ENCODE measurements at places on chromosomes 4 and X.

GRCh38 chr4:108003982-108004515 lies 14.4 kb downstream of the HADH start:
- no peak for DNase-seq

DNA sequence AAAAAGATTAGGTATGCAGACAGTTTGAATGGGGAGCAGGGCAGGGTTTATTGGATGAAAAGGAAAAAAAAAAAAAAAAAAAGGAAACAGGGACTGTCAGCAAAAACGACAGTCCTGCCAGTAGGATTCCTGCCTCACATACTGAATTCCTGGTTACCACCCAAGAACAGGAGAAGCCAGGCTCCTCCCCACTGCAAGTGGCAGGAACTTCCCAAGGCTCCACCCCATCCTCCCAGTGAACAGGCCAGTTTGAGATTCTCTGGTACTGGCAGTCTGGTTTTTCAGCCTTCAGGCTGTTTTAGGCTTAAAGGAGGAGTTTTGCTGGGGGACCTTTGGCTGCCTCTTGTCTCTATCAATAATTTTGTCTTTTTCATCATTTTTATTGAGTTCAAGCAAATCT lies 360.0 kb upstream of the CXorf51A start:
- no peak for DNase-seq

DNA sequence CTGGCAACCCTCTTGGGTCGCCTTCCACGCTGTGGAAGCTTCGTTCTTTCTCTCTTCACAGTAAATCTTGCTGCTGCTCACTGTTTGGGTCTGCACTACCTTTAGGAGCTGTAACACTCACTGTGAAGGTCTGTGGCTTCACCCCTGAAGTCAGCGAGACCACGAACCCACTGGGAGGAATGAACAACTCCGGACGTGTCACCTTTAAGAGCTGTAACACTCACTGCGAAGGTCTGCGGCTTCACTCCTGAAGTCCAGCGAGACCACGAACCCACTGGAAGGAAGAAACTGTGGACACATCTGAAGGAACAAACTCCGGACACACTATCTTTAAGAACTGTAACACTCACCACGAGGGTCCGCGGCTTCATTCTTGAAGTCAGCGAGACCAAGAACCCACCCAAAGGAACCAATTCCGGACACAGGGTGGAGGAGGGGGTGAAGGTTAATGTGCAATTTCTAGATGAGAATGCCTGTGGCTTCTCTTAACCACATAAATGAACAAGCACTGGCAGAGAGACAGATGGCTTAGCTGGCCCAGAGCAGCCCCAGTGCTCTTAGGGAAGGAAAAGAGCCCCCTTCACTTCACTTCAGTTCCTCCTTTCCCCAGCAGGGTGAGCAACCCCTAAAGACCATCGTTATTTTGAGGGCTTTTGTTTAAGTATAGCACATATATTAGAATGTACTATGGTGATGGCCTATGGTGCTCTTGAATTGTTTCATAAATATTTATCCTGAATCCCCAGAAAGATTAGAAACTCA lies 73.0 kb downstream of the LUZP4 start:
- DNase-seq = peak; percentile 55

- no peak for DNase-seq
Observed at GRCh38 chrX:13661735-13662288, 8.9 kb downstream of the TCEANC start.

DNA sequence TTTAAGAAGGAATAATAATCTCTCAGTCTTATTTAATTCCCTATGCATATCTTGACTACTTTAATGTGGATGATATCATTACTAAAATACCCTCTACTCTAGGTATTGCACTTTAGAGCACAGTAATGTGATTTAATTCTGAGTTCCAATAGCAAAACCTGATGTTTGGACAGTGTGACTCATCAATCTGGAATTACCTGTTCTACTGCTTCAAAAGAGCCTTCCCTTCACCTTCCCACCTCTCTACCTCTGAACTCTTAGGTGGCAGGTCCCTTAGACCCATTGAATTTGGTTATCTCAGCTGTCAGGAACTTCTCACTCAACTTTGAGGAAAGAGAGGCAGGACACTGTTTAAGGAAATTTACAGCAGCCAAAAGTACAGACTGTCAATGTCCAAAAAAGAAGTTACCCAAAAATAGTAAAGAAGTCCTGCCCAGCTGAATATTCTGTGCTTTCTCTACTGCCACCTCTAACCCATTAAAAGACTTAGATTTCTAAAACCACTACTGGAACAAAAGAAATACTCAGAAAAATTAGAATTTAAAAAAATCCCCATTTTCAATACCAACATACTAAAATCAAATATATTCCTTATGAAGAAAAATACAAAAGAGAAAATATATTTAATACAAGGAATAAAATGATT lies 123.1 kb upstream of the GPM6A start:
- no peak for DNase-seq

- no peak for DNase-seq
Observed at GRCh38 chr4:110164856-110165255, 33.6 kb downstream of the ELOVL6 start.
